Fibroblast of the aortic adventitia (primary cell): ENCODE measurements at places on chromosomes 16 and 17. TPM values are rescaled to one million over a fixed set of nuclear protein-coding genes. Genes with fewer than 3 reads are reported as not detected.
A peak's percentile ranks its signal among the peaks of the same experiment; 100 is the strongest.

DNA sequence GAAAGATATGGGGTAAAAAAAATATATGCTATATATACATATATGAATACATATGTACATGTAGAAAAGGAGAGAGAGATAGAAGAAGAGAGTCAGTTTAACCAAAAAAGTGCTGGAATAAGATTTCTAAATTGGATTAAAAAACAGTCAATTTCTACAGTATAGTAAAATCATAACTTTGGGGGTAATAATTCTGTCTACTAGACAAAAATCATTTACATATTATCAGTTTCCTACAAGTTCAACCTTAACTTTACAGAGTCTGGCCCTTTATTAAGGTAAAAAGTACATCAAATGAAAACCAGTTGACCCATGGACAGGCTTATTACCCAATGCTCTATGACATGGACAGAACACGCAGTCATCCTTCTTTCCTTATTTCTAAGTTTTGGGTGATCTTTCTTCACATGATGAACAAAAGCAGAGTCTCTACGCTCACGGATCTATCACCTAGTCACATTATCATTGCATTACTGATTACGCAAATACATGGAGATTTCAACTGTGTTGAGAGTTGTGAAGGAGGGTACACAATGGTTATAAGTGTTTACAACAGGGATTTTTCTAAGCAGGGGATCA lies 63.9 kb upstream of the SMIM36 start:
- DNase-seq = no peak

DNA sequence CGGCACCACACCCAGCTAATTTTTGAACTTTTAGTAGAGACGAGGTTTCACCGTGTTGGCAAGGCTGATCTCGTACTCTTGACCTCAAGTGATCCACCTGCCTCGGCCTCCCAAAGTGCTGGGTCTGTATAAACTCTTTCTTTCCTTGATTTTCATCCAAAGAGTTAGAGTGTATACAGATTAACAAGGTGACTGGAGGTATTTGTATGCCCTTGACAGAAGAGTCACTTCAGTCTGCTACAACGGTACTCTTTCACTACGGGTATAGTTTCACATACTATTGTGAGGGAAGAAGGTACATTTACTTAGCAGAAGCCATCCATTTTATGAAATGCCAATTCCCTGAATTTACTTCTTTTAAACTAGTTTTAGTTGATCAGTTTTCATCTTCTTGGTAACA lies 32.5 kb downstream of the PPM1E start:
- no peak for DNase-seq

BICDL2 gene
- total RNA-seq = not detected in 2 replicates

DNA sequence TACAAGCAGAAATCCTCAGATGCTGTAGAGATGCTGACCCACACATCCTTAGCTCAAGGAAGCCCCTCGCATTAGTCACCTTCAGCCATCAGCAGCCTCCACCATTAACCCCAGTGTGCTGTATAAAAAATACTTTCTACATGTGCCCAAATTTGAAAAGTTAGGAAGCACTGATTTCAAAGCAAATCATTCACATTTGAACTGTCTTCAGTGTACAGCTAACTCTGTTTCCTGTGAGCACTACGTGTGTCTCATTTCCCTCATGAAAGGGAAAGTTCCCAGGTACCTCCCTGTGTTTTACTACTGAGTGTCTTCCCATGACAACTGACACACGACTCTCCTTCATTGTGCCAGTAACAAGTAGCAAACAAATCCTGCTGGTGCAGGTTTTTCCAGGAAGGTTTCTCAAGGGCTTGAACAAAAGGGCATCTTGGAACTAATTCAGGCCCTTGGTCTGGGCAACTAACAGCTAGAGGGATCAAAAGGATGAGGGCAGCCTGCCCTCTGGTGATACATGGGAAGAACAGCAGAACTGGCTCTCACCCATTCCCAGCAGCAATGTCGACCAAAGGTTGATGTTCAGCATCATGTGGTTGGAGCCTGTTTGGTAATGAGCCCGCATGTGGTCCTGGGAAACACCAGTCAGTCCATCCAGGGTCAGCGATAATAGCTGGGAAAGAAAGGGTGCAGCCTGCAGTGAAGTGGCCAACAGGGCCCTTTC lies 4.0 kb downstream of the SLC35B1 start:
- DNase-seq = peak; percentile 52

DNA sequence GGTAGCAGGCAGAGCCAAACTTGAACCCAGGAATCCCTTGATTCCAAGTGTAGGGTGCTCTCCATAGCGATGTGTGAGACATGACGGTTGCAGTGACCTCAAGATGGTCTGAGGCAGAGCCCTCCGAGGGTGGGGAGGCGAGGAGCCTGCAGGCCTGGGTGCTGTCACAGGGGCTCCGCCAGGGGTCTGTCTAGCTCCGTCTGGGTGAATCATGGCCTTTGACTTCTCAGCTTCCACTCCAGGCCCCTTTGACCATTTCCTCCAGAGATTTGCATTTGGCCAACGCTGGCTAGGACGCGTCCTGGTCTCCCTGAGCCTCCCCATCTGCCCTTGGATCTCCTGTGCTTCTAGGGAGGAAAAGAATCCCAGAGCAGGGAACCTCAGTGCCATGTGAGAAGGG lies 104.6 kb downstream of the RAP1GAP2 start:
- no peak for DNase-seq

DNA sequence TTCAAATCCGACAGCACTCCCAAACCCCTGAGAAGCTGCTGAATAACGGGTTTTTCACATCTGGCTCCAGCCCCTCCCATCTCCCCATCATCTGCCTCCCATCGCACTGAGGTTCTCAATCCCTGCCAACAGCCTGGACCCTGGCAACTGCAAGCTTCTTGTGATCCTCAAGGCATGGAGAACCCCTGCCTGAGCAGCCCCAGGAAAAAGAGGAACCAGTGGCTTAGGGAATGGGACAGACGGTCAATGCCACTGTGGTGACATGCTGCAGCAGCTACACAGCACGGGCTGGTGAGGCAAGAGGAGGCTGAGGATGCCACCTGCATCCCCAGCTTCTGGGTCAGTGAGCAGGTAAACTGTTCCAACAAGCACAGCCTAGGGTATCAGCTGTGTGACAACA lies 3.3 kb upstream of the MBTPS1 start:
- DNase-seq = no peak

GRCh38 chr17:37261286-37261685 lies 114.5 kb upstream of the C17orf78 start:
- DNase-seq = peak; percentile 8

GRCh38 chr16:7541026-7541425 lies 208.4 kb downstream of the RBFOX1 start:
- no peak for DNase-seq

DNA sequence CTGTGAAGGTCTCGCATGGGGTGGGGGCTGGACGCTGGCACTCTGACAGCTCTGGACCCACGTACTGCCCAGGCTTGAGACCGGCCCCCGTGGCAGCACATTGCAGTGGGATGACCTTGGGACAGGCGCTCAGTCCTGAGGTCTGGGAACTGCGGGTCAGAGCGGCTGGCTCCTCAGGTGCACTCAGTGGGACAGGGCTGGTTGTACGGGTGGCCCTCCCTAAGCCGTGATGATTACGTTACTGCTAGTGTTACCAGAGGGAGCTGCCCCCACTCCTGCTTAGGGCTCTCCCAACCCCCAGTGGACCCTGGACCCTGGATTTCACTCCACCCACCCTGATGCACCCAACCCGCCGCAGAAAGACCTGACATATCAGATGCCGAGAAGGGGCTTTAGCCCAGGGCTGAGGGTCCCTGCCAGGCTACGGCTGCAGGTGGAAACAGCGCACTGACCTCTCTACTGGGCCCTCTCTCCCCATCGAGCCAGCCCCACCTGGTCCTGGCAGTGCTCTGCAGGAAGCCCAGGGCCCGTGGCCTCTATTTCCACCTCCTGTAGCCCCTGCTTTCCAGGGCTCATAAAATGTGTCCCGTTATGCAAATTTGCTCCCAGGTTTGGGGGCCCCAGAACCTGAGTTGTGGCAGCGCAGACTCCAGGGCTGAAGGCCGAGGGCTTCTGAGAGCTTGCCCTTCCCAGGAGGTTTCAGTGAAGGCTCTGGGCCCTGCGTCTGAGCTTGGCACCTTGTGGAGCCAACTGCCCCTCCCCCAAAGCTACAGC lies 77.2 kb downstream of the RTN4RL1 start:
- DNase-seq = no peak

GRCh38 chr16:50960517-50961202 lies 190.4 kb downstream of the SALL1 start:
- no peak for DNase-seq

DNA sequence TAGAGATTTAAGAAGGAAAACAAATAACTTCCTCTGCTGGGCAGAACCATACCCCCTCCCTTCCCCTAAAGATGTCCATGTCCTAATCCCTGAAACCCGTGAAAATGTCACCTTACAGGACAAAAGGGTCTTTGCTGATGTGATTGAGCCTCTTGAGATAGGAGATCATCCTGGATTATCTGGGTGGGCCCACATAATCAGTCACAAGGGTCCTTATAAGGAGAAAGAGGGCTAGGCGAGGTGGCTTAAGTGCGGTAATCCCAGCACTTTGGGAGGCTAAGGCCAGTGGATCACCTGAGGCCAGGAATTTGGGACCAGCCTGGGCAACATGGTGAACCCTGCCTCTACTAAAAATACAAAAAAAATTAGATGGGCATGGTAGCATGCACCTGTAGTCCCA lies 12.0 kb upstream of the SLC39A11 start:
- DNase-seq = no peak

- DNase-seq = peak; percentile 37
Measured at GRCh38 chr16:58651965-58652348, 22.3 kb upstream of the CNOT1 start.

NOD2 gene
- total RNA-seq = not detected in 2 replicates

DNA sequence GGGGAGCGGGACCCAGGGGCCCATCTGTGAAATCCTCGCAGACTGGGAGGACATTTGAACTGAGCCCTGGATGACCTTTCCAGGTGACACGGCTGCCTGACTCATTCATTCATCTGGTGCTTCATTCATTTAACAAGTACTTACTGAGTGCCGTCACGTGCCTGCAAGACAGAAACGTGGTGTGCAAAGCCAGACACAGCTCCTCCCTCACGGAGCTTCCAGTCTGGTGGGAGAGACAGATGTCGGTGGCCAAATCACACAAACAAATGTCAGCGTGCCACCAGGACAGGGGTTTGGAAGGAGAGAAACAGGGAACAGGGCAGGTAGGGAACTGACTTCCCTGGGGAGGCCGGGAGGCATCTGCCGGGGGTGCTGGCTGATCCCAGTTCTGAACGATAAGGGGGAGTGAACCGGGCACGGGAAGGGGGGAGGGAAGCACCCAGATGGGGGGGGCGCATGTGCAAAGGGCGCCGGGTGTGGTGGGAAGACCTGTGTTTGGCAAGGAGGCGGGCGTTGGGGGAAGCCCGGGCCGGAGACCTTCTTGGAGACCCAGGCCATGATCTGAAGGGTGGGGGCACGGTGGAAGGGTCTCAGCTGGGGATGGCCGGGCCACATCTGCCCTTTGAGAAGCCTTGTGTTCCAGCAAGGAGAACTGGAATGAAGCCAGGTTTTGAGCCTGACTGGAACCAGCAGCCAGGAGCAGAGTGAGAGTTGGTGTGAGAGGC lies 93.6 kb upstream of the CIBAR2 start:
- peak; percentile 48 for DNase-seq

DNA sequence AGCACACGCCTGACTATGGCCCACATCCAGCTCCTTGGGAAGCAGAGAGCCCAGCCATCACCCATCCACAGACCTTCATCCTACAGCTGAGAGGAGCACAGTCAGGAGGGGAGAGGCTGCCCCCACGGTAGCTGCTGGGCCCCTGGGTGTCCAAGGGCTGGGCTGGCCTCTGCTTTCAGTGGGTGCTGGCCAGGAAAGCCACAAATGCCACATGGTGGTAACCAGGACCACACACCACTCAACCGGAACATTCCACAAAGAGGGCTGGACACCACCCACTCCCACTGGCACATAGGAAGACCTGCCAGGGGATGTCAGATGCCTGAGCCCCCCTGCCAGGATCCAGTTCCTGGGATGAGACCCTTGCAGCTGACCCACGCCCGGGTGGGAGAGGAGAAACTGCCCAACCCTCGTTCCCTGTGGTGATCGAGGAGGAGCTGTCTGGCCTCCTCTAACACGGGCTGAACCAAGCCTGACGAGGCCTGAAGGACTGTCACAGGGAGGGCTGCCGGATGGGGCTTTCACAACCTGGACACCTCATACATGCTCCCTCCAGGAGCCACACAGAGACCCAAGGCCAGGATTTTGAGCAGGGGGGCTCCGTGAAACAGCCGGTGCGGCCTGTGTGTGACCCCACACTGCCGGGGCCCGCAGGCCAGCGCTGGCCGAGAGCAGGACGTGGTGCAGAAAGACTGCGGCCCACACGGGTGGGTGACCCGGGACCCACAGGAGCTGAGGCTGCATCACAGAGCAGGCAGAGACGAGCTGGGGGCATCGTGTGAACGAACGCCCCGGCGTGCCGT lies 30.7 kb downstream of the PIEZO1 start:
- no peak for DNase-seq

GDPD3 gene
- total RNA-seq = 1.5 TPM in 2 replicates

GRCh38 chr17:42673266-42673884 lies 3.4 kb downstream of the PLEKHH3 start:
- DNase-seq = no peak

- peak; percentile 71 for DNase-seq
Measured at GRCh38 chr17:15171167-15172047, 93.7 kb downstream of the PMP22 start.

DNA sequence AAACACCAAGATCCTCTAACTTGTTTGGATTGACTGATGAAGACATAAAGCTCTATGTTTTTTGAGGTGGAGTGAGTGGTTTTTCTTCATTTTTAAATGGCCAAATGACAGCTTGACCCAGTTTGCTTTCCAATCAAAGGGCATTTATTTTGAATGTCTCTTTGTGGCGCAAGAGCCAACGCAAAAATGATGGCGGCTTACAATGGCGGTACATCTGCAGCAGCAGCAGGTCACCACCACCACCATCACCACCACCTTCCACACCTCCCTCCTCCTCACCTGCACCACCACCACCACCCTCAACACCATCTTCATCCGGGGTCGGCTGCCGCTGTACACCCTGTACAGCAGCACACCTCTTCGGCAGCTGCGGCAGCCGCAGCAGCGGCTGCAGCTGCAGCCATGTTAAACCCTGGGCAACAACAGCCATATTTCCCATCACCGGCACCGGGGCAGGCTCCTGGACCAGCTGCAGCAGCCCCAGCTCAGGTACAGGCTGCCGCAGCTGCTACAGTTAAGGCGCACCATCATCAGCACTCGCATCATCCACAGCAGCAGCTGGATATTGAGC lies 329 bp downstream of the NLK start:
- no peak for DNase-seq

DHRS7C gene
- not detected in 2 replicates for total RNA-seq
